ENCODE measurements at places on chromosomes 11 and 22.

- no peaks in the 10 kb centered on the region for H3K36me3 ChIP-seq
- DNase-seq: peak; percentile 95
- H3K27ac ChIP-seq: peak overlapping the region; percentile 79
- no peak overlapping the region for H3K4me3 ChIP-seq
- no peaks in the 10 kb centered on the region for H3K27me3 ChIP-seq
Observed at GRCh38 chr22:45612451-45612901, 59.2 kb upstream of the ATXN10 start.

DNA sequence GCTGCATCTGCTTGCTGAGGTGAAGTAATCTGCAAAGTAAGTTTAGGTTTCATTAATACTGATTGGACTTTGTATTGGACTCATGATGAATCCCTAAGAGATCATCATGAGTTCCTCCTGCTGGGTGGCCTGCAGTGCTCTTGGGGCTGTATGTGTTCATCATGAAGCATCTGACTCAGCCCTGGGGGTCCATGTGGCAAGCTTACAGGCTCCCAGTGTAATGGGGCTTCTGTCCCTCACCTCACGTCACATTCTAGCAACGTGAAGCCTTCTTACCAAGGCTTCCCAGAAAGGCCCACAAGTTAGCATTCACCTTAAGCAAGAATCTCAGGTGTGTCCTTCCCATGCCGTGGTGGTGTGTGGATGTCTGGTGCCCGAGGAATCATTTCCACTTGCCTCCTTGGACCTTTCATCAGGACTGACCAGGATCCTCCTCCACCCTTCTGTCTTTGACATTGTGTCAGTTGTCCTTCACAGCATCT lies 23.7 kb downstream of the CRKL start:
- peaks cover 30% of the 10 kb centered on the region for H3K4me1 ChIP-seq
- no peak for DNase-seq
- no peak overlapping the region for H3K27ac ChIP-seq

DNA sequence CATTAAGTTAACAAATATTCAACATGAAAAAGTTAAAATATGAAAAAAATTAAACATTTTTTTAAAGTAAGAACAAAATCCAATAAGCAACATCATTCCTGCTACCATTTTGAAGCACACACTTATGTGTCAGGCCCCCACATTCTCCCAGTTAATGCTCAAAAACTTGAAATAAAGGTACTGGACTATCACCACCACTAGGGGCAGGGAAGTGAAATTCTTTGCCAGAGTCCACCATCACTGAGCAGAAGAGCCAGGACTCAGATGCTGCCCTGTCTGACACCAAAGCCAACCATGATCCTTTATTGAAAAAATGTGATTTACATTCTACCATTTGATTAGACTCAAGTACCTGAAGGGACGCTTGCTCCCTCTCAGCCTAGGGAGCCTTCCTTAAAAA lies 39.1 kb downstream of the PITPNB start:
- no peak for DNase-seq
- peaks cover 10% of the 10 kb centered on the region for H3K4me1 ChIP-seq
- no peaks in the 10 kb centered on the region for H3K27me3 ChIP-seq
- H3K27ac ChIP-seq: no peak overlapping the region
- H3K36me3 ChIP-seq: peaks cover 13% of the 10 kb centered on the region

DNA sequence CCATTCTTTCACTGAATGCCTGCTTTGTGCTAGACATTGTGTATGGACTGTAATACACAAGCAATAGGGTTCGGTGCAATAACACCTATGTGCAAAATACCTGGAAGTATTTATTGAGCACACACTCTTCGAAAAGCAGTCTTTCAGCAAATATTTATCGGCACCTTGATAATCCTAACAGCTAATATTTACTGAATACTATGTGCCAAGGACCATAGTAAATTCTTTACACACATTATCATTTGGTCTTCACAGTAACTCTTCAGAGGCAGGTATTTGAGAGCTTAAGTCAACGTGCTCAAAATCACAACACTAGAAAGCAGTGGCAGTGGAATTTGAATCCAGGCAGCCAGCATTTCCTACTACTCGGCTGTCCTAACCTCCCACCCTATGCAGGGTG lies 2.2 kb downstream of the B3GNT6 start:
- no peak overlapping the region for H3K4me3 ChIP-seq
- no peak for DNase-seq
- H3K27me3 ChIP-seq: peaks cover 32% of the 10 kb centered on the region
- H3K27ac ChIP-seq: no peak overlapping the region
- H3K36me3 ChIP-seq: no peaks in the 10 kb centered on the region

GRCh38 chr11:76610871-76611475 lies 59.6 kb downstream of the LRRC32 start:
- no peaks in the 10 kb centered on the region for H3K27me3 ChIP-seq
- no peak for DNase-seq
- H3K4me3 ChIP-seq: no peak overlapping the region
- no peaks in the 10 kb centered on the region for H3K36me3 ChIP-seq
- no peak overlapping the region for H3K27ac ChIP-seq
- peaks cover 6% of the 10 kb centered on the region for H3K4me1 ChIP-seq

DNA sequence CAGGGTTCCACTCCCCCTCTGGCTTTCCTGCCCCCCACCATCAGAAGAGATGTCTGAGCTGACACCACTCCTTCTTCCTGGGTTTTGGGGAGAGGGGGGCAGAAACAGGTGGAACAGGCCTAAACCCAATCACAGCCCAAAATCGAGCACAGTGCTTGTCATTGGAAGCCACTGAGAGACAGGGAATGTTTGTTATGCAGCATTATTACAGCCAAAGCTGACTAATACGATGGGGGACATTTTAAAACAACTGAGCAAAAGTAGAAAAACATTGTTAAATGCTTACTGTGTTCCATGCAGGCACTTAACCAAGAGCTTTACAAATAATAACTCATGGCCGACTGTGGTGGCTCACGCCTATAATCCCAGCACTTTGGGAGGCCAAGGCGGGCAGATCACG lies 32.5 kb upstream of the RTL6 start:
- H3K36me3 ChIP-seq: no peaks in the 10 kb centered on the region
- H3K4me1 ChIP-seq: no peaks in the 10 kb centered on the region
- H3K27ac ChIP-seq: no peak overlapping the region
- no peak overlapping the region for H3K4me3 ChIP-seq

DNA sequence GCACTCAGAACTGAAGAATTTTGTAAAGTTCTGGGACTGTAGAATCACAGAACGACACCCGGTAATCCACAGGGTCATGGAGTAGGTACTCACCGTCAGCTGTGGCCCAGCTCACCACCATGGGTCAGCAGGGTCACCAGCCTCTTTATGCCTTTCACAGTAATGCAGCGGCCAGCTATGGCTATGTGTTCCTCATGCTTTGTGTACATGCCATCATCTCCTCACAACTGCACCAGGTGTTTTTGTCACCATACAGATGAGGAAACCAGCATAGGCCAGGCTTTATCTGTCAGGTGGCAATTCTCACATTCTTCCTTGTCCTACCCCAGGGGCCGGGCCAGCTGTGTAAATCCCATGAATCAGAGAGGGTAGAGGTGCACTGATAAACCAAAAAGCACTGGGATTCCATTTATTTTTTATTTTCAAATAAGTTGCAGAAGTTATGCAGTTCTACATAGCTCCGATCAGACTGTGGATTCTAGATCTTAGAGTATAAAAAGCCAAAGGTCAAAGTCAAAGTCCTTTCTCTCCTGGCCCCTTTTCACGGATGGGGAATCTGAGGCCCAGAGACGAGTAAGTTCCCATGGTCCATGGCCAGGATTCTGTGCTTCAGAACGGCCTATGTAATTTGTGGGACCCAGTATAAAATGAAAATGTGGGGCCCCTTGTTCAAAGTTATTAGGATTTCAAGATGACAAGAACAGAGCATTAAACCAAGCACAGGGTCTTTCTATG lies 17.5 kb downstream of the TSKU start:
- peaks cover 17% of the 10 kb centered on the region for H3K4me1 ChIP-seq
- peaks cover 10% of the 10 kb centered on the region for H3K36me3 ChIP-seq
- H3K27ac ChIP-seq: no peak overlapping the region
- H3K4me3 ChIP-seq: no peak overlapping the region
- DNase-seq: no peak

- H3K27me3 ChIP-seq: no peaks in the 10 kb centered on the region
- H3K36me3 ChIP-seq: no peaks in the 10 kb centered on the region
- H3K27ac ChIP-seq: no peak overlapping the region
Observed at GRCh38 chr11:92361551-92361950, 136.9 kb downstream of the FAT3 start.

DNA sequence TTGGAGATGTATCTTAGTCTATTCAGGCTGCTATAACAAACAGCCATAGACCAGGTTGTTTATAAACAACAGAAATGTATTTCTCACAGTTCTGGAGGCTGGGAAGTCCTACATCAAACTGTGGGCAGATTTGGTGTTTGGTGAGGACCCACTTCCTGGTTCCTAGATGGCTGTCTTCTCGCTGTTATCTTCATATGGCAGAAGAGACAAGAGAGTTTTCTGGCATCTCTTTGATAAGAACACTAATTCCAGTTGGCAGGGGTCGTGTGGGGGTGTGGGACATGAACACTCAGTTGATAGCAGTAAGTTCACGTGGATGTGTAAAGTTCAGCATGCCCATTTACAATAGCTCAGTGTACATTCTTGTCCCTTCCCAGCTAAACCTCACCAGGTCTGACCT lies 41.3 kb upstream of the HMGXB4 start:
- H3K36me3 ChIP-seq: no peaks in the 10 kb centered on the region
- no peak for DNase-seq
- H3K4me1 ChIP-seq: no peaks in the 10 kb centered on the region
- H3K27ac ChIP-seq: no peak overlapping the region
- no peaks in the 10 kb centered on the region for H3K27me3 ChIP-seq

- H3K4me1 ChIP-seq: peaks cover 3% of the 10 kb centered on the region
- H3K4me3 ChIP-seq: no peak overlapping the region
- H3K27ac ChIP-seq: no peak overlapping the region
- peaks cover 31% of the 10 kb centered on the region for H3K36me3 ChIP-seq
- no peaks in the 10 kb centered on the region for H3K27me3 ChIP-seq
Observed at GRCh38 chr11:16745950-16746605, 7.6 kb downstream of the C11orf58 start.

- H3K36me3 ChIP-seq: no peaks in the 10 kb centered on the region
- H3K27ac ChIP-seq: no peak overlapping the region
- peaks cover 4% of the 10 kb centered on the region for H3K4me1 ChIP-seq
Observed at GRCh38 chr11:44731685-44732430, 5.1 kb downstream of the TSPAN18 start.

DNA sequence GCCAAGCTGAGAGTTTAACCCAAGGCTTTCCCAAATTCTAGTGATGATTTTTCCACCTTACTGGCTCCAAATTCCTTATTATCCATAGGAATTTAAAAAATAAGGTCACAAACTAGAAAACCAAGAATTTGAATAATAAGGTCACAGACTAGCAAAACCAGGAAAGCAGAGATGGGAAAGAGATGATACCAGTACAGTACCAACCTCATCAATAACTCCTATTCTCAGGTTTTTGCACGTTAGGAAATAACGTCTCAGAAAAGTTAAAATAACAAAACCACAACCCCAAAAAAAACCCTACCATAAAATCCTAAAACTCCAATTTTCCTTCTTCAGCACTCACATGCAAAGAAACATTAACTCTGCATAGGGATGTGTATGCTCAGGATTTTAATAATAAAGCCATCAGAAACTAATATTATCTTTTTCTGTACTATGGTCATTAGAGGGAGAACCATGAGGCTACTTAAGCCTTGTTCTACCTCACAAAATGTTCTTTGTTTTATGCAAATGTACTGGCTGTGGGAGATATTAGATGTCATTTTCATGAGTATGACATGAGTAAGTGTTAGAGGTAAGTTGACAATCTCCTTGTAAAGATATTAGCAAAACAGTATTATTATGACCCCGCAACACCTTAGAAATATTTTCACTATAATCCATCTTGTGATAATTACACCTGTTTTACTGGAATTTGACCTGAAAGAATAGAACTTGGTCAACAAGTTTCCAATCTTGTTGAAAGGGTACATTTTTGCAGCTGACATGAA lies 16.1 kb upstream of the EED start:
- no peaks in the 10 kb centered on the region for H3K36me3 ChIP-seq
- no peaks in the 10 kb centered on the region for H3K27me3 ChIP-seq
- DNase-seq: no peak
- H3K4me3 ChIP-seq: no peak overlapping the region

DNA sequence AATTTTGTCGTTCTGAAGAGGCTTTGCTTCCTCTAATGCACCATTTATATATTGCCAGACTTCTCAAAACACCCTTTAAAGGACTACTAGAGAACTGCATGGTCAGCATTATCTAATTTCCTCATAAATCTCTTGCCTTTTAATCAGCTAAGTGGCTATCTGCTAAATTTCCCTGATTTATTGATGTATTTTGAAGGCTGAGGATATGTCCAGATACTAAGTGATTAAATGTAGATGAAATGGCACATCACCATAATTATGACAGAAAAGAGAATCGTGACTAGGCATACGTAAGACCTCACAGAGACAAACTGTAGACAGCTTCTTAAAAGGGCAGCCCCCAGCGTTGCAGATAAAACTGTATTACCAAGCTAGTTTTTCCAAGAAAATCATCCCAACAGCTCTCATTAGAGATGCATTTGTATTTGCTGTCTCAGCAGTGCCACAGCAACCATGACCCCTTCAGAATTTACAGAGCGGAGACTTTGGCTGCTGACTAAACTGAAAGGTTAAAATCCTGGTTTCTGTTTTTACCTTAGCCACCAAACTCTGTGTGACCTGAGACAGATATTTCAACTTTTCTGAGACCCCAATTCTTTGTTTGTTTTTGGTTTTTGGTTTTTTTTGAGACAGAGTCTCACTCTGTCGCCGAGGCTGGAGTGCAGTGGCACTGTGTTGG lies 67.1 kb upstream of the SLN start:
- no peak for DNase-seq
- H3K27ac ChIP-seq: no peak overlapping the region
- H3K4me3 ChIP-seq: no peak overlapping the region
- H3K4me1 ChIP-seq: no peaks in the 10 kb centered on the region
- H3K27me3 ChIP-seq: no peaks in the 10 kb centered on the region
- H3K36me3 ChIP-seq: no peaks in the 10 kb centered on the region

Data from keratinocyte (primary cell).